Lower leg skin (tissue), 4 donors: ENCODE measurements at places on chromosomes 5 and 9.

DNA sequence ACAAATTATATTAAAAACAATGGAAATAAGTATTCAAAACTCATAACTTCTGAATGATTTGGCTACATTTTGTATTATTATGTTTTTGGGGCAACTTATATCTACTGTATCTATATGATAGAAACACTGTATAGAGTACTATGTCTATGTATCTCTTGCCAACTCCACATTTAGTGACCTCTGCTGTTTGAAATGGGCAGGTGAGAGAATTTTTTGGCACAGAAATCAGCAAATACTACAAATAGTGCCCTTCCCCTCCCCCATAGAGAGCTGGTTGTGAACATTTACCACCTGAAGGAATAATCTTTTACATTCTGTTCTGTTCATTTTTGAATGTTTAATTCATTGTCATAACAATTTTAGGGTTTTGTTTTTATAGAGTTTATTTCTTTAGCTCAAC, 545.3 kb downstream of the PDE4D start:
- no peak for DNase-seq

DNA sequence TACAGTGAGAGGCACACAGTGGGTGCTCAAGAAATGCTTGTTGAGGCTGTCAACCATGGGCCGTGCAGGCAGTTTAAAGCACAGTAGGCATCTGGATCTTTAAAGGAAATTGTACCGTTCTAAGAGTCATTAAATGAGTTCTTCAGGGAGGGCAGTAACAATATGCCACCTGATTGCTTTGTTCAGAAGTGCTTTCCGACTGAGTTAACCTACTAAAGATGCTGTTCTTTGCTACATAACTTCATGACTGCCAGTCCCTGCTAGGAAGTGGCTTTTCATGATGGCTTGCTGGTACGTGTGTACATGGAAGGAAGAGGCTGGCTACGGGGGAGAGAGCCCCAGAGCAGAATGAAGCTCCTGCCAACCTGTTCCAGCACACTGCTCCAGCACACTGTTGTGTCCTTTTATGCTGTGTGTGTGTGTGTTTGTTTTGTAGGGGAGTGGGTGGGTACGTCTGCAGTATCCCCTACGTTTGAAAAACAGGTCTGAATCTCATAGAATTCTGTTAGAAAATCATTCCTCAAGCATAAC, 41.9 kb upstream of the PPP2R2B start:
- no peak for DNase-seq

- DNase-seq = no peak
Measured at GRCh38 chr5:152427721-152428120, 22.6 kb upstream of the NMUR2 start.

DNA sequence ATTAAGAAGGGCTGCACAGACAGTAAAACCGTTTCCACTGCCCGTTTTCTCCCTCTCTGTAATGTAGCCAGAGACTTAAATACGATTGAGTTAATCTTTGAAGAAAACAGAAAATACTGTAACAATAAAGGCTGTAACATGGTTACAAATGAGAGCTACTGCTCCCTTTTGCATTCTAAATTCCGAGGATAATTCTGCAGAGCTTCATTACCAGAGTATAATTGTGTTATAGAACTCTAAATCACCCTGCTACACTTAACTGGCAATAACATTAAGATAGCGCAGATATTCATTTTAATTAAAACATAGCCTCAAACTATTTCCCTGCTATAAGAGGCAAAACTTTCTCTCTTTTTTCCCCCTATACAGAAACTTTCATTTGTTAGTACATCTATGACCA, 283.7 kb upstream of the BRINP1 start:
- no peak for DNase-seq

GRCh38 chr5:56566374-56567249, 248.7 kb upstream of the MAP3K1 start:
- no peak for DNase-seq

- no peak for DNase-seq
Measured at GRCh38 chr5:110525762-110526161, 200.7 kb downstream of the TMEM232 start.

DNA sequence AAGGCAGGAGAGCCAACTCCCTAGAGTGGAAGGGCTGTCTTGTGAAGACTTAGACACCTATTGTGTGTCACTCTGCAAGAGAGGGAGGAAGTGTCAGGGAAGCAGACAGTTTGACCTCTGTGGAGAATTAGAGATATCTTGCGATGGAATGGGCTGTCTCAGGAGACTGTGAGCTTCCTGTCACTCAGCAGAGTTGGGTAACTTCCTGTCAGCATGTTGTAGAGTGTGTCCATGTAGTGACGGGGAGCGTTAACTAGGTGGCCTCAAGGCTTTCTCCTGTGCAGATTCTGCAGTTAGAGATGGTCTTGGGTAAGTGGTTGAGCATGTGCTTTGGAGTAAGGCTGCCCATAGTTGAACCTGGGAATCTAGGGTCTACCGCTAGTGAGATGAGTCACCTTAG, 136.5 kb downstream of the KIF4B start:
- no peak for DNase-seq

- DNase-seq = no peak
Measured at GRCh38 chr9:72144756-72145492, 4.3 kb upstream of the GDA start.

DNA sequence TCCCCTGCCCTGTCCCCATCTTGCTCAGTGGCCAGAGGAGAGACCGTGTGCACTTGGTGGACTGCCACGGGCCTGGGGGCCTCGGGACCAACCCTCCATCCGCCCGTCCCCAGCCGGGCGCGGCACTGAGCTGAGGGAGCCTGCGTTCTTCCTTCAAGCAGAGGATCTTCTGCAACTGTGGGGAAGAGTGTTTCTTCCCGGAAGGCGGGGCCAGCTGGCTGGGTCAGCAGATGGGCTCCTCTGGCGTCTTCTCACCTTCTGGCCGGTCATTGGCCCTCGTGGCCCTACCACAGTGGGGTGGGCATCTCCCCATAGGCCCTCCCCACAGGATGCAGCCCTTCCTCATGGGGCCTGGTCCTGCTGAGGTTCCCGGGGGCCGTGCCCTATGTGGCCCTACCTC, 17.4 kb downstream of the RXRA start:
- no peak for DNase-seq

DNA sequence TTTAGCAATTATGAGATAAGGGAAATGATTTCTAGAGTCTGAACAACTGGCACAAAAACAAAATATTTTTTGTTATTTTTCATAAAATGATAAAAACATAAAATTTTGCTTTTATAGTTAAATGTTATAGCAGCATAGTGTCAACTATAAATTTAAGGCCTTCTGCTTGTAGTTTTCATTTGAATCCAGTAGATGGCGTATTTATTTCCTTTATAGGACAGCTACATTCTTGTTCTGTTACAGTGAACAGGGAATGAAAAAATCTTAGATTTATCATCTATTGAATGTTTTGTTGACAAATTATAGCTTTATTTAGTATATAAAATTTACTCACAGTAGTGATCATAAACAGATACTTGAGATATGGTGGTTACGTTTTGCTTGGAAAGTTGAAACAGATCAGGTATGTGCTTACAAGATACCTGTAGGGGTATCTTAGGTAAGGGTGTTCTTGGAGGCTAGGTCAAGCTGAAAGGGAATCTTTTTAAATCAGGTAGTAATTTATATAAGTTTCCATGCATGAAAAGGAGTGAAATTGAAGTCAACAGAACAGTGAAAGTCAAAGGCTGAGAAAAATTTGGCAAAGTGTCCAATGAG, 239.3 kb upstream of the GRIN3A start:
- DNase-seq = no peak

- peak; percentile 94 for DNase-seq
Measured at GRCh38 chr5:170225326-170226128, 7.3 kb upstream of the C5orf58 start.

- DNase-seq = no peak
Measured at GRCh38 chr9:73844135-73844534, 653.0 kb upstream of the RORB start.

DNA sequence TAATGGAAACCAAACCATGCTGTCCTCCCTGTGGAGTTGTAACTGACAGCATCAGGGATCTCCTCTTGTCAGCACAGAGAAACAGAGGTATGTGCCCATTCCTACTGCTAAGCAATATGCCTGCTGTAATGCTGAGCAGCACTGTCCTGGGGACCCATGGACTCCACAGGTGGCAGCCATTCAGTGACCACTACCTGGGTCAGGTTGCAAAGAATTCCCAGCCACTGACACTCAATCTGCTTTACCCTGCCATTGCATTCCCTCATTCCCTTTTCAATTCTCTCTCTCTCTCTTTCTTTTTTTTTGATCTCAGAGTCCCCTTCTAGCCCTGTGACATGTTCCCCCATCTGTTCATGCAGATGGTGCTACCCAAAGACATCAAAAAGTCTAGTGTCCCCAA, 104.1 kb downstream of the GABRB2 start:
- no peak for DNase-seq

DNA sequence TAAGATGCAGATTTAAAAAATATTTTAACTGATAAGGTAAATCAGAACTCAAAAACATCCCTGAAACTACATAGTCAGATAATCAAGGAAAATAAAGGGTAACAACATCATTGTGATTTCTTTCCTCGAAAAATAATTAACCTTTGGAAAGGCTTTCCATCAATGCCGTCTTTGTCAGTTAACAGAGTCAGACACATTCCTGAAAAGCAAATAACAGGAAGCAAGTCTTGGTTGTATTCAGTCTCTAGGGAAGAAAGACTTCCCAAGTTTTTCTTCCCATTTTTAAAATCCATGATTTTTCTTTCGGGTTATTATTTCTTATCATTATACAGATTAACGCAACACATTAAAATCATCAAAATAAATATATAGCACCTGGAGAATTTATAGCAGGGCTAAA, 256.4 kb upstream of the CDH6 start:
- DNase-seq = no peak

DNA sequence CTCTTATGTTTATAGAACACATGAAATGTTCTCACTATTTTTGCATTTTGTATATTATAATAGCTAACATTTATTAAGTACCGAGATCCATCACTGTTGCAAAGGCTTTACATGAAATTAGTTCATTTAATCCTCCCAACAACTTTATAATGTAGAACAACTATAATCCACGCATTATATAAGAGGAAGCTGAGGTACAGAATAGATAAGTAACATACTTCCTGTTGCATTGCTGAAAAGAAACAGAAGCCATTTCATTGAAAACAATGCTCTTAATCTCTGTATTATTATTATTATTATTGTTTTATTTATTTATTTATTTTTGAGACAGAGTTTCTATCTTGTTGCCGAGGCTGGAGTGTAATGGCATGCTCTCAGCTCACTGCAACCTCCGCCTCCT, 7.9 kb upstream of the INSYN2B start:
- DNase-seq = no peak

GRCh38 chr5:57386958-57387357, 95.7 kb downstream of the ACTBL2 start:
- DNase-seq = no peak

GRCh38 chr5:138455232-138455930, 9.9 kb upstream of the EGR1 start:
- no peak for DNase-seq

- no peak for DNase-seq
Measured at GRCh38 chr5:172664681-172665541, 23.8 kb downstream of the NEURL1B start.

DNA sequence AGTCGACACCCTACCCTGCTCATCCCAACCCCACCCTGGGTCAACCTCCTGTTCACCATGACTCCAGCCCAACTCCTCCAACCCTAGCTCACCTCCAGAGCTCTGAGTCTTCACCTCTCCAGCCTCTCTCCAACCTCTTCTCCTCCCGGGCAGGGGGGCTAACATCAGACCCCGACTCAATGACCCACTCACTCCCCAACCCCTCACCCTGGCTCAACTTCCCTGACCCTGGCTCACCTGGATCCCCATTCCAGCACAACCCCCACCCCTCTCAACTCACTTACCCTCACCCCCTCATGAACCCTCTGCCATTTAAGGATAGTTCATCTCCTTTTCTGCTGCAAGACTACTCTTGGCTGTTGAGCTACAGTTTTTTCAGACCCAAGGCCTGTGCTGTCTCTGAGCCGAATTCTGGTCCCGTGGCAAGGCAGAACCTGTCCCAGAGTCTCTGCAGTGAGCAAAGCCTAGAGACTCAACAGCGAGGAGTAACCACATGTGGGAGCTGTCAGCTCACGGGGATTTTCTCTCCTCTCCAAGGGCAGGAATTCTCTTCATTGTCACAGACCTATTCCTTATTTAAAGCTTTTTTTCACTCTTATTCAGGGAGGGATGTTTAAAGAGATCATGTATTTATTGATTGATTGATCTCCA, 29.8 kb downstream of the ANKRD33B start:
- peak; percentile 74 for DNase-seq

DNA sequence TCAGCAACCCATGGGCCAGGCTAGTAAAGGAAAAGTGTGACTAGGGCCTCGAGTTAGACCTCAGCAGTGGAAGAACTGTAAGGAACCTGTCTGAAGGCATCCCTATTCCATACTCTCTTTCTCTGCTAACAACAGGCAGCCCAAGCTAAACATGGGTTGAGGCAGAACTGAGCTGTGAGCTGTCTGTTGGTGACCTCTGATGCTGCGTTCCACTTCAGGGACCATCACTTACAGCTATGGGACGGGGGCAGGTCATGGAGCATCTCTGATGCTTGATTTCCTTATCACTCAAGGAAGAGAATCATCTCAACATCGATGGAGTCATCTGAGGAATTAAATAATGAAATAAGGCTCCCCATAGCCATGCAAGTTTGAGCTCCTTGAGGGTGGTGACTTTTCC, 174.8 kb downstream of the ACTL7B start:
- no peak for DNase-seq

- no peak for DNase-seq
Measured at GRCh38 chr5:8138884-8139283, 269.9 kb downstream of the MTRR start.

DNA sequence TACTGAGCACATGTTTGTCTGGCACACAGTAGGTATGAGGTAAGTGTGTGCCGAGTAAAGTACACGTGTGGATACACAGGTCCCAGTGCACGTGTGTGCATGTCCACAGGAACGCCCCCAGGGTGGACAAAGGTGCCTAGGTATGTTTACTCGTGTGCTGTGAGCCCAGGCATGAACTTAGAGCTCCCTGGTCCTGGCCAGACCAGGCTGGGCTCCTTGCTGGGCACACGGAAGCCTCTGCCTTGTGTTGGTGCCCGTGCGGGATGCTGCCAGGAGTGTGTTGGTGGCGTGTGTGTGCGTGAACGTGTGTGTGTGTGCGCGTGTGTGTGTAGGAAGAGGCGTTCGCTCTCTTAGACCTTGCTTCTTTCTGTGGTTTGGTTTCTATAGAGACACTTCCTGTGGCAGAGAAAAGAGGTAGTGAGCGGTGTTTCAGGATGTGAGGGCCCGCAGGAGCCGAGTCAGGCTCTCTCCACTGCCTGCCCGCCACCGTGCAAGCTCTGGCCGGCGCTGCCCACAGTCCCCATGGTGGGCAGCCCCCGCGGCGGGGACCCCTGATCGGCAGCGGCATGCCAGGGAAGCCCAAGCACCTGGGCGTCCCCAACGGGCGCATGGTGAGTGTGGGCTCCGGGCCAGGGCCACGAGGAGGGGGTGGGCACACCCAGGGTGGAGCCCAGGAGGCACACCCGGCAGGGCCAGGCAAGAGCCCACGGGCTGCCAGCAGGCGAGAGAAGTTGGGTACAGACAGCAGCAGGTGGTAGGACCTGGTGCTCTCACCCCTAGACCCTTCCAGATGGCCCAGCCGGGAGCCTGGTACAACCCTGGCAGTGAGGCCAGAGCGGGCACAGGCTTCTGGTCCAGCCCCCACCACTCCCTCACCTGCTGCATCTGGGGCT, at the start of gene RGS14:
TSS of gene RGS14 (plus strand) at position 466 of the 893 bp plus-strand sequence. CDS start at position 567, 101 bp downstream.
- peak; percentile 87 for DNase-seq

GRCh38 chr5:137896560-137896959, 7.3 kb downstream of the PKD2L2 start:
- no peak for DNase-seq

- DNase-seq = no peak
Measured at GRCh38 chr5:141001446-141001843, 35.2 kb downstream of the PCDHAC2 start.
